ENCODE measurements at places on chromosomes 5 and 9.

- DNase-seq = no peak
Observed at GRCh38 chr5:84487963-84488362, 103.3 kb upstream of the EDIL3 start.

GRCh38 chr5:146111409-146111808 lies 6.0 kb upstream of the PLAC8L1 start:
- no peak for DNase-seq

- DNase-seq = no peak
Observed at GRCh38 chr9:127942216-127943010, 4.8 kb upstream of the DPM2 start.

DNA sequence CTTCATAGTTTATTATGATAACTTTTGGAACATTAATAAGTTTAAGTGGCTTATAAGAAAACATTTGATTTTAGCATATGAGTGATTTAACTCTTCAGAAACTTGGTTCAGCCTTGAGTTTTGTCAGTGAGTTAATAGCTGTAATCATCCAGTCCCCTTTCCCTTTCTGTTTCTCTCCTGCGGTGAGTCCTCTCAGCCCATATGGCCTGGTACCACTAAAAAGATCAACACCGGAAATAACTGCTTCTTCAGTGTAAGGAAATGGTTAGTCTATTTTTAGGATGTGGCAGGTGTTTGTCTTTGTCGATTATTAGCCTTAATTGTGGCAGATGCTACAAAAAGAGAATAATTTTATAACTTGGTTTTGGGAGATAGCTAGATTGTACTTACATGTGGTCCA lies 120.2 kb upstream of the GRHPR start:
- no peak for DNase-seq

DNA sequence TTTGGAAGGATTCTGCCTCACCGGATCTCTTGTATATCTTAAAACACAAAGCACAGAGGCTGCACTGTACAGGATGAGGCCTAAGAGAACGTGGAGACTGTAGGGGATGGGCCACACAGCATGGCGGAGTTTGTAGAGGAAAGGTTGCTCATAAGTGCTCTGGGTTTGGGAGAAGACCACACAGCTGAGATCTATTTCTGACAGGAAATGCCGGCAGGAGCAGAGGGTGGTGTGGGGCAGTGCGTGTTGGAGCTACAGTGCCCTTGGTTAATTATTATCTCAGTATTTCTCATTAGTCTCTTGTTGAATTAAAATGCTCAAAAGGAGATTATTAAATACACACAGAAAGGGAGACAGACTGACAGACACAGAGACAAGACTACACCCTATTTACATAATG lies 9.6 kb downstream of the PALM2AKAP2 start:
- no peak for DNase-seq

DNA sequence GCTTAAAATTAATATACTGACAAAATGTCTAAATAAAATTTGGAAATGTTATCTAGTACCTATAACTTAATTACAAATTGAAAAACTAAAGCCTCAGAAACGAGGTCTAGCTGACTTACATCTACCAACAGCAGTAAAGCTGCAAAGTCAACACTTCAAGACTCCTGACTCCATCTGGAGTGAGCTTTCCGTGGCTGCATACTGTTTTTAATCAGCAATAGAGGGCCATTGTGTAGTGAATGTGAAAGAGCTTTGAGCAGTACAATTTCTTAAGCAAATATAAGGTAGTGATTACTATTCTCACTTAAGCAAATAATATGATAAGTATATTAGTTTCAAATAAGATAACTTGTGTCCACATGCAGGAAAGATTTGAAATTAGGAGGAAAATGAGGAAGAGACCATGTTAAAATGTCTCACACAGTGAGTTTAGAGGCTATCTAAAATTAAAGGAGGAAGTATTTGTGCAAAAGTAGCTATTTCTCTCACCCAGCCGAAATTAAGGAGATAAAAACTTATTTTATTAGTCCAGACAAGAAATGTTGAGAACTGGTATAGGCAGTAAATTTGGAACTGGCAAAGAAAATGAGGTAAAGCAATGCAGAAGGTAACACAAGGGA lies 6.4 kb downstream of the SPINK6 start:
- DNase-seq = no peak

DNA sequence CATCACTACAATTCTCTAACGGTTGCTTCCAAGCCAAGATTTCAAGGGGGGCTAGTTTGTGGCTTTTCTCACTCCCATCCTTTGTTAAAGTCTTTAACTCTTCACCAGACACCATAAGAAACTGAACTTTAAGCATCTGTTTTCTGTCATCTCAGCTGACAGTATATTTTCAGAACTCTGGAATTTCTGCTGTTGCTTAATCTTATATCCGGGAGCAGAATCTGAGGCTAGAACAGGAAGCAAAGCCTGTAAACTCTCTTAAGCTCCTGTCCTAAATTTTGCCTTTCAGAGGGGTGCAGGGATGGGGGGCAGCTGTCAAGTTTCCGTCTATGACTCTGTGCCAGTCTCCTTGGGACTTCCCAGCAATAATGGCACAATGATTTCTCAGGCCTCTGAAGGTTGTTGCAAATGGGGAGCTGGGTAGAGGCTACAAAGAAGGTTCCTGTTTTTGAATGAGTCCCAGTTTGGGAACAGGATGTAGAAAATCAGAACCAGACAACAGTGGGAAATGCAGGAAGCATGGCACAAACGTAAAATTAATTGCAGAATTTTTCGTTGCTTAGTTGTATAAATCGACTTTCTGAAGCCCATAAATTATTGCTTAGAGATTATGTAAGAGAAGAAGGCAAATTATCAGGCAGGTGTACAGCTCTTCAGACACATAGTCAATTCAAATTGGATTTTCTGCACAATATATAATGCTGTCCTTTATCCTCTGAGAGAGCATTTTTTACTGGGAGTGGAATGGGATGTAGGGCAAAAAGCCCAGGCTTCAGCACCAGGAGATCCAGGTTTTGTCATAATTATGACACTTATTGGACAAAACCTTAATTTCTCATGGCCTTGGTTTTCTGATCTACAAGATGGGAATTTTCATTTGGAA lies 430.9 kb downstream of the DMAC1 start:
- DNase-seq = no peak

GRCh38 chr9:96048104-96048955 lies 172.8 kb downstream of the ERCC6L2 start:
- DNase-seq = no peak

DNA sequence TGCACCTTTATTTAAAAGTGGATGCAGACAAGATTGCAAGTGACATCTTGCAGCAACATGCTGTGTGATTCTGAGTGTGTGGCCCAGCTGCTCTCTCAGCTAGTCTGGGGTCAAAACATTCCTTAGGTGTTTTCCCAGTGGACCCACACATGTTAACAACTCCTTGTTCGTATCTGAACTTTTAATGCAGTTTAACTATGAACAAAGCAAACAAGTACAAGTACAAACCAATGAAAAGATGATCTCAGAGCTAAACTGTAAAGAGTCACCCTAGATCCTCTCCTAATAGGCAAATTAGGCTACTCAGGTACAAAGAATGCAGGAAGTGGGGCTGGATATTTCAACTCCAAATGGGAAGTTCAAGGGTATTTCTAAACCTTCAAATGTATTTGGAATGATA lies 108.4 kb downstream of the ENTREP1 start:
- DNase-seq = no peak

- no peak for DNase-seq
Observed at GRCh38 chr9:94655739-94656138, 16.4 kb upstream of the FBP1 start.

DNA sequence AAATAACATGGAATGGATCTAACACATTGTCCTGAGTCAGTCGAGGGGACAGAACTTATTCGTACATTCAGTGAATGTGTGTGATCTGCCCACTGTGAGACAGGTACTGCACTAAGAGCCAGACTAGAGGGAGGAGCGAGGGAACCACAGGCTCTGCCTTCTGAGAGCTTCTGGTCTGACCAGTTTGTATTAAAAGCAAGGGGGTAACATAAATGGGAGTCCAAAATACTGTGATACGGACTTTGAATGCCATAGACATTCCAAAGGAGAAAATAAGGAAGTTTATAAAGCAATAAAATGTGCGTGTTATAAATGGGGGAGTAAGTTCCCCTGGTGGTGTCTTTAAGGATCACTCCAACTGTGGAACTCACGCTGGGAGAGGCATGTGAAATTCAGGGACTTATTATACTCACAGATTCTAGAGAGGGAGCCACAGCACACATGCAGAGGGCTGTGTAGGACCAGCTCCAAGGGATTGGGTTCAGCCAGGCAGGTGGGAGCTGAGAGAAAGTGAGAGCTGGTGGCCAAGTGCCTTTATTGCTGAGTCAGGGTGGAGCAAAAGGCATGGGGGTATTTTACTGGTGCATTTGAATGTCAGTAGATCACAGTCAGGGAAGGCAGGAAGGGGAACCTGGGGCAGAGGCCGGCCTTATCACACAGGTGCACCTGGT lies 186.5 kb upstream of the WWC1 start:
- no peak for DNase-seq

GRCh38 chr5:113693701-113694100 lies 180.2 kb downstream of the YTHDC2 start:
- no peak for DNase-seq

DNA sequence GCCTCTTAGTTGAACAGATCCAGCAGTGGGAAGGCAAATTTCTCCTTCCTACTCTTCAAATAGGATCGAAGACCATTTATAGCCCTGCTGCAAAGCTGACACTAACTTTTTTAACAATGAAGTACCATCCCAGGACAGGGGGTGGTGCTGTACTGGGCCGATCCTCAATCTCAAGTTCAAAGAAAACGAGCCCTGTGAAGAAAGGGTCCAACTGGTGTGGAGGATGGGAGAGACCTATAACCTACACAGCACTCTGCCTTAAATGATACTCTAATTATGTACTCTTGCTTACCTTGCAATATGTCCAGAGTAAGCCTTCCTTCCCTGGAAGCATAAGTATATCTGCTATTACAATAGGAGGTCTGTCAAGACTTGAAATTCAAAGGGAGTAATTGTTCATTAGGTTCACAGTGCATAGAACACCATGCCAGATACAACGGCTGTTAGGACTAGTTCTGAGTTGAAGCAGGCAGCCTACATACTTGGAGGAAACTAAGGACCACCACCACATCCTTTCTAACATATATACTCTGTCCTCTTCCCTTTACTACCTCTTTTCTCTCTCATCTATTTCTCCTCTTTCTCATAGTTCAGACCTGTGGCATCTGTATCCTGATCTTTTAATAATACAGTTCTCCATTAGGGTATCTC lies 6.2 kb downstream of the ETF1 start:
- no peak for DNase-seq

DNA sequence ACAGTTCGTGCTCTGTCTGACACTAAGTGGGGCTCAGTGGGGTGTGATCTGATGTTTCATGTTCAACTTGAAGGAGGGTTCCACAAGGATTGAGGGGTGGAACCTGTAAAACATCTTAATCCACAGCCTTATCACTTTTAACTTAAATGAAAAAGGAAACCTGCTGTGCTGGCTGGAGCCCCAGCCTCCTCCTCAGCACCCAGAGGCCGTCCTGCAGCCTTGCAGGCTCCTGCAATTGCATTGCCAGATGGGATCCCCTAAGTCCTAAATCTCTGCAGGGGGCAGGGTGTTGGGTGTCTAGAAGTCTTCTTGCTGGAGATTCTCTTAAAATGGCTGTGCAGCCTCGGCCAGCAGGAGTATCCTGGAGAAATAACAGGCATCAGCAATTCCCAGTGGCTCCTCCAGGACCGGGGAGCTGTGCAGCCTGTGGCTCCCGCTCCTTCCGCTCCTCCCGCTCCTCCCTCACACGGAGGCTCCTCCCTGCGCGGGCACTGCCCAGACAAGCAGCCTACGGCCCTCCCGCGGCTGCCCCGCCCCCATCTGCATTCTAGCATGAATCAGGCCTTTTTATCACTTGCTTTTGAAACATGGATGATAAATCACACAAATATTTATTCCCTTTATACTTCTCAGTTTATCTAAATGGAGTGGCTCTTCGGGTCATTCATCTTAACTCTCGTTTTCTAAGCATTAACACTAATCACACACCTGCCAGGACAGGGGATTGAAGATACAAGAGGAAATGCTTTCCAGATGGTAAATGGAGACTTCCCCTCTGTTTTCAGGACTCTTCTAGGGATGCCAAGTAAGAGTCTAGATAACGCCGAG lies 131.0 kb downstream of the ADAMTS16 start:
- no peak for DNase-seq

GRCh38 chr5:99037668-99038067 lies 108.9 kb upstream of the CHD1 start:
- no peak for DNase-seq

- no peak for DNase-seq
Observed at GRCh38 chr5:87119588-87119987, 148.1 kb upstream of the RASA1 start.

GRCh38 chr5:171578829-171579491 lies 159.5 kb downstream of the FGF18 start:
- no peak for DNase-seq

GRCh38 chr9:115189686-115190085 lies 71.7 kb upstream of the TNC start:
- DNase-seq = no peak

- DNase-seq = no peak
Observed at GRCh38 chr5:61283471-61283870, 48.6 kb upstream of the ZSWIM6 start.

- no peak for DNase-seq
Observed at GRCh38 chr9:98321269-98321668, 65.8 kb upstream of the TBC1D2 start.

GRCh38 chr9:121187636-121188305 lies 13.9 kb downstream of the RAB14 start:
- no peak for DNase-seq

GRCh38 chr5:2755076-2755680 lies 3.7 kb upstream of the IRX2 start:
- no peak for DNase-seq

- DNase-seq = peak; percentile 67
Observed at GRCh38 chr9:134443174-134444037, 117.2 kb downstream of the RXRA start.

GRCh38 chr5:180340856-180341255 lies 12.3 kb downstream of the GFPT2 start:
- DNase-seq = no peak

- no peak for DNase-seq
Observed at GRCh38 chr5:131633830-131634229, 1.2 kb downstream of the RAPGEF6 start.

- no peak for DNase-seq
Observed at GRCh38 chr5:112419164-112419985, at the start of gene EPB41L4A. Gene EPB41L4A, minus strand, starts transcription at chr5:112419277. Its CDS starts 238 bp downstream, at chr5:112419039.

GRCh38 chr9:98219364-98219716 lies 26.9 kb upstream of the CORO2A start:
- DNase-seq = no peak

- no peak for DNase-seq
Observed at GRCh38 chr9:129885018-129885669, 49.9 kb downstream of the USP20 start.

- DNase-seq = no peak
Observed at GRCh38 chr5:172219296-172219695, 25.3 kb downstream of the EFCAB9 start.

DNA sequence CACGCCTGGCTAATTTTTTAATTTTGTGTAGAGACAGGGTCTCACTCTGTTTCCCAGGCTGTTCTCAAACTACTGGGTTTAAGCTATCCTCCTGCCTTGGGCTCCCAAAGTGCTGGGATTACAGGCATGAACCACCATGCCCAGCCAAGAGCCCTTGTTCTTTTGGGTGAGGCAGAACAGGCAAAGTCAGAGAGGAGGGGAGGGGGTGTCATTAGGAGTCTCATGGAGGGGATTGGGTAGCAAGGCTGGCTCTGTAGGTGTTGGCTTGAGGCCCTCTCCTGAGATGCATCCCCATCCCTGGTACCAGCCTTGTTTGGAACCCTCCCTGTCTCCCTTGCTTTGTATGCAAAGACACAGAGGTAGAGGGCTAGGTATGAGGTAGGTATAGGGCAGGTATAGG lies 24.1 kb downstream of the GSN start:
- no peak for DNase-seq

Measured in NCI-H2107 (cell line).